Astrocyte (in vitro differentiated cells and primary cell): ENCODE measurements at places on chromosomes 7 and 10.

GRCh38 chr7:25845464-25845863 lies 306.5 kb upstream of the NFE2L3 start:
- H3K27me3 ChIP-seq: no peaks in the 10 kb centered on the region
- H3K4me1 ChIP-seq: peaks cover 45% of the 10 kb centered on the region
- no peaks in the 10 kb centered on the region for H3K36me3 ChIP-seq
- no peak overlapping the region for H3K27ac ChIP-seq

- no peak for DNase-seq
- H3K27me3 ChIP-seq: no peaks in the 10 kb centered on the region
- no peaks in the 10 kb centered on the region for H3K4me1 ChIP-seq
These were observed 105.8 kb downstream of the ZWINT start for GRCh38 chr10:56255298-56255697.

- H3K27ac ChIP-seq: no peak overlapping the region
- no peak overlapping the region for H3K4me3 ChIP-seq
- peaks cover 14% of the 10 kb centered on the region for H3K4me1 ChIP-seq
These were observed 210.5 kb upstream of the YAE1 start for GRCh38 chr7:39355664-39356063.

GRCh38 chr10:89470628-89471027 lies 56.3 kb downstream of the IFIT5 start:
- no peak overlapping the region for H3K27ac ChIP-seq
- no peaks in the 10 kb centered on the region for H3K36me3 ChIP-seq
- no peaks in the 10 kb centered on the region for H3K27me3 ChIP-seq
